ENCODE measurements at places on chromosomes 2 and 18.
A peak's percentile ranks its signal among the peaks of the same experiment; 100 is the strongest.

GRCh38 chr2:196233805-196234475 is 62.6 kb upstream of the STK17B start:
- DNase-seq: no peak

DNA sequence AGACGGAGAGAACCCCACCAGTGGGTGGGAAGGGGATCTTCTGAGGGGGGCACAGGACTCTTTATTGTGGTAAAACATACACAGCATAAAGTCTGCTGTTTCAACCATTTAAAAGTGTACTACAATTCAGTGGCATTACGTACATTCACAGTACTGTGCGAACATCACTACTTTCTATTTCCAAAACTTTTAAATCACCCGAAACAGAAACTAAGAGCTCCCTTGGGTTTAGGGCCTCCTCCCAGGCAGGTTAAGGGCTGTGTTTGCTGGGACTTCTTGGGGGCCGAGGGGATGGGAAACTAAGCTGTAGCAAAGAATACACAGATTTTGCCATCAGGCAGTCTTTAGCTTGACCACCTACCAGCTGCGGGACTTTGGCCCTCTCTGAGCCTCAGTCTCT is 242.0 kb downstream of the HAUS1 start:
- DNase-seq: no peak

DNA sequence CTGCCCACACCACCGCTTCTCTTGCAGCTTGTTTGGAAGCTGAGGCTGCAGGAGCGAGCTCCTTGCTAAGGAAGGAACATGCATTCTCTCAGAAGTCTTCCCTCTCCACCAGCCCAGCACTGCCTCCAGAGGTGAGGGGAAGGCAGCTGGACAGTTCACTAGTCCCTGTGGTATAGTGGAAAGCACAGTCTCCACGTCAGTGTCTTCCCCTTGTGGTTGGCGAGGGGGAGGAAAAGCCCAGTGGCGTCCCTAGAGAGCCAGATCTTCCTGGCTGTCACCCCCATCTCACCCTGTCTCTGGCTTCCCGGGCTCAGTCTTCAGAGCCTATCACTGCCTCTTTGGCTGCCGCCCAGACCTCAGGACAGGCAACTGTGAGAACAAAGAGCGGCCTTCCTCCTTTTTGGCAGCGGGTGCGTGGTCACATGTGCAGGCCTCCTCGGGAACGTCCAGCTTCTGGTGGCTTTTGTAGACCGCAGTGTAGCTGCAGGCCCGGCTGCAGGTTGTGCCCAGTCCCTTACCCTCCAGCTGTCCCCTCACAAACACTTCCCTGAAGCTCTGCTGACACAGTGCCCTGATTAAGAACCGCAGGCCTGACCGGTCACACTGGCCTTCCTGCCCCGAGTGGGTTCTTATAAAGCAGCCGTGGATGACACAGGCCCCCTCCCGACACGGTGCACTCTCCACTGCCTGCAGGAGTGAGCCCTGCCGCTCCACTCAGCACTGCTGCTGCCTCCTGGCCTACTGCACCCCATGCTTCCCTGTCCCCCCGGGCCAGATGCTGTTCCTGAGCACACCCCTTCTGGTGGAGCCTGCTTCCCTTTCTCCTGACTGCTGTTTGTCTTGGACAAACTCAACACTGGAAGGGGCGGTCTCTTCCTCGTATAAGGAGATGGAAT is 90.9 kb downstream of the RNF144A start:
- peak; percentile 67 for DNase-seq

GRCh38 chr18:49360582-49360981 is 99.9 kb downstream of the DYM start:
- DNase-seq: no peak

DNA sequence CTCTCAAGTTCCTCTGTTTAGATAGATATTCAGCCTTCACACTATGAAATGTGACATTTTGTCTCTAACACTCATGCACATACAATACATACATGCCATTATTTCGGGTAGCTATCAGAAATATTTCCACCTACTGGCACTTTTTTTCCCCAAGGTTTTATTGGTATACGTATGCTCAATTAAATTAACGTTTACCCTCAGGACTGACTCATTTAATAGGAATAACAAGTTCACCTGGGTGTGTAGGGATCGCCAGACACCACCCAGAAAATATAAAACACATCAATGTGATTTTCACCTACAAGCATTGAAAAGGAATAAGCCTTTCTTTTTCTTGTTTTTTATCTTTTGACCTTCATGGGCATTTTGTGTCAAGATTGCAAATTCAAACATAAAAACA is 138.5 kb upstream of the EPAS1 start:
- DNase-seq: no peak

DNA sequence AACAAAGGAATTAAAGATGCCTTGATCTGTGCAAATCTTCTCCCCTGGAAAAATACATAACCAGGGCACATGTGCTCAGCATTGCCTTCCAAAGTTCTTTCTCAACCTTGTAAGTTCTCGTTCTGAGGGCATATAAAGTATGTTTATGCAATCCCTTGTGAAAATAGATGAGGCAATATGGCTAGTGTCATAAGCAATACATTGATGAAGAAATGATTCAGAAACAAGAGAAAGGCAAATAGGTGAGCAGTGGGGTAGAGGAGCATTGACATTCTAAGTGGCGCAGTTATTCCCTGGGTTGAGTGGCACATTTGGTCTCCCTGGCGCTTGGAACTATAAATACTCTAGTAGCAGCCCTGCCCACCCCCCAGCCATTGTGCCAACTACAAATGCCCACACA is 57.4 kb upstream of the PGAP1 start:
- no peak for DNase-seq

GRCh38 chr18:22933966-22934423 is 867 bp downstream of the RBBP8 start:
- no peak for DNase-seq

DNA sequence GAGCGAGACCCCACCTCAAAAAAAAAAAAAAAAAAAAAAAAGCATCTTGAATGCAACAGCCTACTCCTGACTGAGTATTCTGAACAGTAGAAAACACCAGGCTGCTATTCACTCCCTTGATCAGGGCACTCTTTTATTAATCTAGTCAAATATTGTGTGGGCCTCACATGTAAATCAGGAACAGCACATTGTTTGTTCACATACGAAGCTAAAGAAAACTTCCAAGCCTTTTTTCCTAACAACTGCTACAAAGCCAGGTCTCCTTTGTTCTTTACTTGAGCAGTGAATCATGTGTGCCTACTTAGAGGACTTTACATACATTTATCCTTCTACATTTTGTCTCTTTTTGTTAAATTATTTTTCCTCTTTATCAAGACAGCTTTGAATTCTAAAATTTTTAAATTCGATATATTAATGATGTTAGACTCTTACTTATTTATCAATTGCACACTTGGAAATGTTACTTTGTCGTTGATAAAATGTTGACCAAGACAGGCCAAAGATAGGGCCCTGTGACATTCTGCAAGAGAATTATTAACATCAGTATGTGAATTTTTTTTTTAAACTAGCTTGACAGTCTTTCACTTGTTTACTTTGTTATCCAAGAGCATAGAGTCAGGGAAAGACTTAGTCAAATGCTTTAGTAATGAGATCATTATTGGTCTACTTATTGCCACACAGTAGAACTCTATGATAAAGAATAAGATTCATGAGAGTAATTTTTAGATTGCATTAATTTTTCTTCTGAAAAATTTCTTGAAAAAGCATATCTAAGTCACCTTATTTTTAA is 13.2 kb downstream of the SPATS2L start:
- DNase-seq: no peak

GRCh38 chr2:232874677-232875223 is 4.7 kb downstream of the SNORC start:
- DNase-seq: no peak

Data from retinal pigment epithelial cell (primary cell).